CD4-positive, alpha-beta T cell treated with Interleukin-15 for 4 hours (primary cell): ENCODE measurements at places on chromosomes 16 and 17.
A peak's percentile ranks its signal among the peaks of the same experiment; 100 is the strongest.

DNA sequence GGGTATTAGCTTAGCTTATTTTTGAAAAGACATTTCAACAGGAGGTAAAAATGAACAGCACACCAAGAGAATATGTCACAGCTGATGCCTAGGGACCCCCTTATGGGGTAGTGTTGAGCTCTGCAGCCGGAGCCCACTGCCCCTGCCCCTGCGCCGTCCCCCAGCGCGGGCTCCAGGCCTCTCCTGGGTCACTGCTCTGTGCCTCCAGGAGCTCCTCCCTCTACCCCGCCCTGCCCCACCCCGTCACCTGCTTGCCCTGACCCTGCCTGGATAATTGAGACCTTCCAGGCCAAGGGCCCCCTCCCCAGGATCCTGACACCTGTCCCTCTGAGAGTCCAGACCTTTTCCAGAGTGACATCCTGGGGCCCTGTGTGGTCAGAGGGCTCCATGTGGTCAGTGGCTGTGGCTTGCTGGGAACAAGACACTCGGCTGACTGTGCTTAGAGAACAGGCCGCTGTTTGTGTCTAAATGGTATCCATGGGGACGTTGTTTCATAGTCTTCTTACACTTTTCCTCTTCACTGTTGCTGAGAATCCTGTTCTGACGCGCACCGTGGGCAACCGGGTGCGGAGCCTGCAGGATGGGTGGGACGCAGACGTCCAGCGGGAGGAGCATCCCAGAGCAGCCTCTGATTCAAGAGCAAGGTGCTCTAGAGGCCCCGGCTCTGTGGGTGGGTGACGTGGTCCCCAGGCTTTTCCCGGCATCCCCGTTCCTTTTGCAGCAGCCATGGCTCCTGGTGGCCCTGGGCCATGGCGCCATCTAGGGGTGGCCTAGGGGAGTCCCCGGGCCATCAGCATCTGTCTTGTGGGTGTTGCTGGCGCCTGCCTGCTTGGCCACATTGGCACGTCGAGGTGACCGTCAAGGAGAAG is 20.0 kb upstream of the WFIKKN1 start:
- DNase-seq, result peak; percentile 49

DNA sequence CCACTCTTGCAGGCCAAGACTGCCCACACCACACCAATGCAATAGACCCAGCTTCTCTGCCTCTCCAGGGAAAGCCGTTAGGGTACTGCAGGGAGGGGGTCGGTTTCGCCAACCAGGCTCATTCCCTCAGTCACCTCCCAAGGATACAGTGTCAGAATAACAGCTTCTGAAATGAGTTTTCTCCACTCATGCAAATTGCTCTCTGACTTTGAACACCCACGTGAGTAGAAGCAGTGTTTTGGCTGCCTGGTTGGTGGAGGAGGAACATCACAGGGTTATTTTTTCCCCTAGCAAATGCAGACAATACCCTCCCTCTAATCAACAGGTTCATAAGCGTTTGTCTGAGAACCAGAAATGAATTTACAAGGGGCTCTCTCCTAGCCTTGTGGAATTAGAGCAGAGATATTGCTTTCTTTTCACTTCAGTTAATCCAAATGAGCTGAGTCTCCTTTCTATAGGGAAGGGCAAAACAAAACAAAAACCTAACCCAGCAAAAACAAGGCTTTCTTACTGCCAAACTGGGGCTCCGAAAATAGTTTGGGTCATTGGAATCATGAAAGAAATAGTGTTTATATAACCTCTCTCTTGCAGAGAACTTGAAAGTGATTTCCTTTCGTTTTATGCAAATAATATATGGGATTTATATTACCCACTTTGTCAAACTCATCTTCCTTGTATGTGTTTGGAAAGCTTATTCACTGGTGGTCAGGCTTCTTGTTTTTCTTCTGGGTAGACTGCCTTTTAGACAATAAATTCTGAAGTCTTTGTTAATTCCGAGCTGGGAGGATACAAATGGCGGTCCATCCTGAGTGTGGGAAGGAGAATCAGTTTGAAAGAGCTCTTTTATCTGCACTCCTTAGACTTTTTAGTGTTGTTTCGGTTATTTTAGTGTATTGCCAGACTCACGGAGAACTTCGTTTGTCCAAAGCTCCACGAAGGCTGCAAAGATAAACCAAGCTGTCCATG is 229.9 kb downstream of the MSI2 start:
- DNase-seq, result no peak

DNA sequence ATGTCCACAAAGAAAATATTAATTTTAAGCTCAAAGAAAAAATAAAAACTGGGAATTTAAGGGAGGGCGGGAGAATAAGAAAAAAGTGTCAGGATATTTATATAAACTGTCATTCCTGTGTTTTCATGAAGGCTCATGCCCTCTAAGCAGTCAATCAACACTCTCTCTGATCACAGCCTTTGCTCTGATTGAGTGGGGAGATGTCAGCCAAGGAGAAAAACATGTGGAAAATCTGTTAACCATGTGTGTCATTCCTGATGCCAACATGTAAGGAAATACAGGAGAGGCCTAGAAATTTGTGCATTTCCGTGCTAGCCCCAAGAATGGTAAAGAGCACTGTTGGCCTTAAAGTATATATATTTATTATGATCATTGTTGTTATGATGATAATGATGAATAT is 137.9 kb upstream of the IRX5 start:
- no peak for DNase-seq

DNA sequence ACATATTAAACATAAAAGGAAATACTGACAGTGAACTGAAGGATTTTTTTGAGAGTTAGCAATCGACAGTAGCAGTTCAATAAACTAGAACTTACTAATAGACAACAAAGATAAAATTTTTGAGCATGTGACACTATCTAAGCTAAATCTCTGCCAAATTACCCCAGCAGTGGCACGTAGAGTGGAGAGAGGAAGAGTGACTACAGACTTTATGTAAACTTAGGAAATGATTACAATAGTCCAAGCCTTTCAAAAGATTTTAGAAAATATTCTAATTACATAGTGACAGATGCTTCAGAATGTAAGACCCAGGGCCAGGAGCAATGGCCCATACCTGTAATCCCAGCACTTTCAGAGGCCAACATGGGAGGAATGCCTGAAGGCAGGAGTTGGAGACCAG is 52.4 kb downstream of the CFDP1 start:
- peak; percentile 12 for DNase-seq

DNA sequence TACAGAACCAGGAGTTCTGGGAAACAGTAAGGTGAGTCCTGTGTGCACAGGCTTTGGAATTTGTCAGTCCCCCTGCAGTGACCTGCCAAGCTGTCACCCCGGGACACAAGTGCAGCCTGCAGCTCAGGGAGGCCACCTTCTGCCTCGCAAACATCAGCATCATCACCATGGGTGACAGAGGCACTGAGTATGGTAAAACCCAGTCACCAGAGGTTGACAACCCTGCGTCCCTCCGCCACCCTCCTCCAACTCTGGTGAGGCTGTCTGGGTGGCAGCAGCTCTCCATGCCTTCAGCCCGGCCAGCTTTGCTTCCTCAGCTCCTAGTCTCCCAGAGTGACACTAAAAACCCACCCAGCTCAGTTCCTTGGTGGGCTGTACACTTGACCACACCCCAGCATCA is 221.0 kb downstream of the CPPED1 start:
- no peak for DNase-seq

- DNase-seq, result no peak
Observed at GRCh38 chr17:71224824-71225575, 895.8 kb upstream of the SOX9 start.

DNA sequence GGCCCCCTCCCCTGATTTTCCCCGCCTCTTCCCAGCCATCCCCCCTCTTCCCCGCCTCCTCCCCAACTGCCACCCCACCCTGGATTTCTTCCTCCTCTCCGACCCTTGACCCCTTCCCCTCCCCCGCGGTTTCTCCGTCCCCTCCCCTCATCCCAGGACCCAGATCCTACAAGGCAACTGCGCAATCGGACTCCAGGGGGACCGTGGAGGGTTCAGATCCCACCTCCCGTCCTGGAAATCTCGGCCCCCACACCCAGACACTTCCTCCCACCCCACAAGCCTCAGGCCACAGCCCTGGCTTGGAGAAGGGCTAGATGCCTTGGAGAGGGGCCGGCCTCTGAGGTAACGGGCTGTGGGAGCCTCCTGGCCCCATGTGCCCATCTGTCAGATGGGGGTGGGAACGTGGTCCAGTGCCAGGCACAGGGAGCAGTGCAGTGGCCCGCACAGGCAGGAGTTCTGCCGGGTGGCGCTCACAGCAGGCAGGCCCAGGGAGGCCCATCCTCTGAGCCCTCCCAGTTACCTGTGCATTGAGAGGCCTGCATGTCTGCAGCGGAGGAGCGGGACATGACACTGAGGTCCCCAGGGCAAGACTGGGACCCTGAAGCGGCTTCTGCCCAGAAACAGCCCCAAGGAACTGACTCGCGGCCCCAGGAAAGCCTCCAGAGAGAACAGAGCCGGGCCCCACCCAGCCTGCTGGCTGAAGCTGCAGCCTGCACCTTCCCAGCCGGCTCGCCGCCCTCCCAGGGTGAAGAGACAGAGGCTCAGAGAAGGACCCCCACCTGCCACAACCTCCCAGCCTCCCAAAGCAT is 16.7 kb downstream of the ZNF423 start:
- no peak for DNase-seq

DNA sequence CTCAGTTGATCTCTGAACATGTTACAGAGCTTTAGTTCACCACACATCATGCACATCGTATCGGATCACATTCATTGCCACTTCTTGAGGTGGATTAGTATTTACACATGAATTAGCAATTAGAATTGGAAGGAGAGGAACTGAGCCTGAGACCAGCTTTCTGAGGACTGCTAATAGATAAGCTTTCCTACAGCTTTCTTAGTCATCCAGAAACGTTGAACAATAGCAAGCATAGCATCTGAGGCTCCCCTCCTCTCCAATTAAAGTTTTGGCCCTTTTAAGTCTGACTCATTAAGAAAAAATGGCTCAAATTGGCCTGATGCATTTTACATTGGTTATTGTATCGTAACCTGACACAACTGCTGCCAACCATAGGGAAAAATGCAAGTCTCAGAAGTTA is 1130.4 kb downstream of the CDH8 start:
- DNase-seq, result no peak

- no peak for DNase-seq
Observed at GRCh38 chr16:67845291-67846062, 1.3 kb upstream of the NUTF2 start.

GRCh38 chr16:6035161-6035560 is 937.6 kb upstream of the EEF2KMT start:
- no peak for DNase-seq

- no peak for DNase-seq
Observed at GRCh38 chr16:12998361-12999085, 97.1 kb downstream of the SHISA9 start.

GRCh38 chr17:53390575-53390974 is 432.2 kb upstream of the KIF2B start:
- DNase-seq, result no peak

DNA sequence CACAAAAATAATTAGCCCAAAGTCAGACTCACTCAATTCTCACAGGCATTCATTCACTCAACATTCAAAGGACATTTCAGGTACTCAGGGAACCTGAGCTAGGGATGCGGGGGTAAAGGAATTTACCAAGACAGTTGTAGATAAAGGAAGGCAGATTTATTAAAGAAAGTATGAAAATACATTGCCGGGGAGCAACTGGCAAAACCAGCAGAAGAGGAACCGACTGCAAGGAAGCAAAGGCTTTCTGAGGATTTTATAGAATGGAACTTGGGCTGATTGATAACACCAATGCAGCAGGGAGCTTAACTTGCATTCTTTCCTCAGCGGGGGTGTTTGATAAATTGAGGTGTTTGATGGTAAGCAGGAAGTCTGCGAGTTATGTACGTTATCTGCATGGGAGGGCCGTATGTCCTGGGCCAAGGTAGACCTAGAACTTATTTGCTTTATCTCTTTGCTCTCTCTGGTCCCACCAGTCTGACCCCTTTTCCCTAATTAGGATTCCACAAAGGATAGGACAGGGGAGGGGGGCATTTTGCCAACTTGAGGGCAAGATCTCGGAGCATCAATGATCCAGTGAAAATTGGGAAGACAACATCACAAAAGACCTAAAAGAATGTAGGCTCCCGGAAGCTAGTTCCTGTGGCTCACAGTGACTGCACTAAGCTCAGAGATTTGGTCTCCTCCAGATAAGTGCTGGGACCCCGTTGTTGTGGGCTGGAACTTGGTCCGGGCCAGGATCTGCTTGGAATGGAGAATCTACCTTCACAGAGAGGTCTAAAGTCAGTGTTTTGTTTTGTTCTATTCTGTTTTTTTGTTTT is 5.8 kb upstream of the MT3 start:
- DNase-seq, result no peak

- DNase-seq, result no peak
Observed at GRCh38 chr17:78714534-78714933, 67.5 kb downstream of the CYTH1 start.

DNA sequence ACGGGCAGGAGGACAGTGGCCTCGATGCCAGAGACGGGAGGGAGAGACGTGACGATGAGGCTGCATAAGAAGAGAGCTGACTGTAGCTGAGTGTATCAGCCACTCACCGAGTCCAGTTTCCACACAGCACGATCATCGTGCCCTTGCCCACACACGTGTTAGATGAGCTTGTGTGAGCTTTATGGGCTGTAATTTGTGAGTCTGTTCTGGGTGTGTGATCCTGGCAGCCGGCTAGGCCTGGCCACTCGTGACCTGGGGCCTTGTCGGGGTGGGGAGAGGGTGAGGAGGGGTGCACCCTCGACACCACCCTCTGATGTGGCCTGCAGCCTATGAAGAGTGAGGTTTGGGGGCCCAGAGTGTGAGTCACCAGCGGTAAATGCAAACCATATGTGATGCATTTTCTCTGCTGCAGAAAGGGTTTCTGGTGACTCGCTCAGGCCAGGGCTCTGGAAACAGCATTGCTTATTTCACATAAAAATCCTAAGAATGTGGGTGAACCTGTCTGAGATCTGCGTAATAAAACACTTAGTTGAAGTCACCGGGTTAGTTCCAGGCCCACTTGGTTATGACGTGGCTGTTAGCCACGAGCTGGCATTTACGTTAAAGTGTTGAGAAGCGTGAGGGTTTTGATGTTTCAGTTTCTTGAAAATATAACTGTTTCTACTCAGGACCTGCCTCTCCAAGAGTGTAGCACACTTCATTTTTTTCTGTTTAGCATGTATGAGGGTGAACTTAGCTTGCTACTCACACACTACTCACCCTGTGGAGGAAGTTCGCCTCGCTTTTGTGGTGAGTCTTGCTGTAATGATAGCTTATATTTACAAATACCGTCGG is 4.2 kb downstream of the METRNL start:
- DNase-seq, result peak; percentile 78
